HAP-1 (cell line): ENCODE measurements at places on chromosomes 11 and 22.

GRCh38 chr11:44241851-44242250, 68.1 kb downstream of the ALX4 start:
- DNase-seq = no peak

- DNase-seq = no peak
These were observed 246.5 kb downstream of the CADM1 start for GRCh38 chr11:115257678-115258077.

- no peak for DNase-seq
These were observed 41.6 kb upstream of the LINC01488 start for GRCh38 chr11:69439651-69440464.

GRCh38 chr11:23359297-23359696, 499.0 kb upstream of the CCDC179 start:
- peak; percentile 50 for DNase-seq

DNA sequence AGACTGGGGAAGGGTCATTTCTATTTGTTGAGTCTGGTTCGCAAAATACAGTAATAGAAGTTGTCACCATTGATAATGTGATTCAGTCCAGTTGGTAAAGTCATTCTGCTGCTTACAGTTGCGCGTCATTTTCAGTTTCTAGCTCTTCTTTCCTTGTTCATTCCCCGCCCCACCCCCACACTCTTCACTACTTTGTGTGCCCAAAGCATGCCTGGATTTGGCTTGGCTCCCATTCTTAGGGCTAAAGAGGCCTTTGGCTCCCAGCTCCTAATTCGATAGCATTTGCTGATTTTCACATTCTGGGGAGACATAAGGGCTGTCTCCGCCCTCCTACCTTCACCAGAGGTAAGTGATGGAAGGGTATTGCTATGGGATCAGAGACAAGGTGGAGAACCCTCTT, 43.0 kb downstream of the CECR2 start:
- no peak for DNase-seq

DNA sequence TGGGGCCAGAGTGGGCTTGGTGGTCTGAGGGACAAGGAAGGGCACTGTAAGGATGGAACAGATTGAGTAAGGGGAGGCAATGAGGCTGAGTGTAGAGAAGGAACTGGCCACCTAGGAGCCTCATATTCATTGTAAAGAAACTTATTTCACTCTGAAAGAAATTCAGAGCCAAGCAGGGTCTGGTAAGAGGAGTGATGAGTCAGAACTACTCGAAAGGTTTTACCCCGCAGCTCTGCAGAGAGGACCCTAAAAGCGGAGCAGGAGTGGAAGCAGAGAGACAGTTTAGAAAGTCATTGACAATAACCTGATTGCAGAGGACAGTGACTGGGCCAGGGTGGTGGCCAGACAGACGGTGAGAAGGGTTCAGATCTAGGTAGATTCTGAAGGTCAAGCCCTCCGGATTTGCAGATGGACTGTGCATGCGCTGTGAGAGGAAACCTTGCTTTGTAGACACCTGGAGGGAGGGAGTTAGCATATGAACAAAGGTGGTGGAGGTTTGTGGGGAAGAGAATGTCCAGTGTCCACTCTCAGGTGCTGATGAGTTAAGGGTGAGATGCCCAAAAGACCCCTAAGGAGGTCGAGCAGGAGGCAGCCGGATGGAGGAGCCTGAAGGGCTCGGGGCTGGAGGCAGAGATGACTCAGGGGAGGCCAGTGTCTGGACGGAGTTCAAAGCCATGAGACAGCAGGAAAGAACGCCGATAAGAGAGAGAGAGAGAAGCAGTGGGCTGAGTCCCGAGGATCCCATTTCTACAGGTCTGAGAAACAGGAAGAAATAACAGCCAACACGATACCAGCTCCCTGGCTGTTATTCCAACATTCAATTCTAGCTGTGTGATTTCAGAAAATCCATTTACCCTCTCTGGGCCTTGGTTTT, 546.0 kb downstream of the BRD1 start:
- no peak for DNase-seq

- DNase-seq = no peak
These were observed 179.8 kb downstream of the NAV2 start for GRCh38 chr11:19892387-19892786.

DNA sequence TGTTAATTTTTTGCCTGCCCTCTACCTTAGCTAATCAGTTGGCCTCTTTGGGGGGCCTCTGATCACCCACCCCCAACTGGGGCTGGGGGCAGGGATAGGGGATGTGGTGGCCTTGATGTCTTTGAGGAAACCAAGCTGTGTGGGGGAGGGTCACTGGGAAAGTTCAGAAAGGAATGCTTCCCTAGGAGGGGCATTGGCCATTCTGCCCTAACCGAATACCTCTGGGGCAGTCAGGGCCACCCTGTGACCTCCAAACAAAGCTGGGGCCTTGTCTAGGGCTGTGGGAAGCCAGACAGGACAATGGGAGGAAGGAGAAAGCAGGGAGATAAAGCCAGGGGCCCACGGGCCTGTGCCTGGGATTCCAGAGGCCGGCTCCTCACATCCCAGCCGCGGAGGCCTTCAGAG, 97.5 kb downstream of the TSPAN18 start:
- DNase-seq = no peak

GRCh38 chr11:9014826-9015225, 11.0 kb upstream of the NRIP3 start:
- no peak for DNase-seq

DNA sequence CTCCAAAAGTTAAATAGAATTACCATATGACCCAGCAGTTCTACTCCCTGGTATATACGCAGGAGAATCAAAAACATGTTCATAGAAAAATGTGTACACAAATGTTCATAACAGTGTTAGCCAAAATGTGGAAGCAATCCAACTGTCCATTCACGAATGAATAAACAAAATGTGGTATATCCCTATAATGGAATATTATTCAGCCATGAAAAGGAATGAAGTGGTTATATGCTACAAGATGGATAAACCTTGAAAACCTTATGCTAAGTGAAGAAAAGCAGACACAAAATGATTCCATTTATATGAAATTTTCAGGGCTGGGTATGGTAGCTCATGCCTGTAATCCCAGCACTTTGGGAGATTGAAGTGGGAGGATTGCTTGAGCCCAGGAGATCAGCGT, 16.1 kb downstream of the POLD4 start:
- DNase-seq = no peak

DNA sequence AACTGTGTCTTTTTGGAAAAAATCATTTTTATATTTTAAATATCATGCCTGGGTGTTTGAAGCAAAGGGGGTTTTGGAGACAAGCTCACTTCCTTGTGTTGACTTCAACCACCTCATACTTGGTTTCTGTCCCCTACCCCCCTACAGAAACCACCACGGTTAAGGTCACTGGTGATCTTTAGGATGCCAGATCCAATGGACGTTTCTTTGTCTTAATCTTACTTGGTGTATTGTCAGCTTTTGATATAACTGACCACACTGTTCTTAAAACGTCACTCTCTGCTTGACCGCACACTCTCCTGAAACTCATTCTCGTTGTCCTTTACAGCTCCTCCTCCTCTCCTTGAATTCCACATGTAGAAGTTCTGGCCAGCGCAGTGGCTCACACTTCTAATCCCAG, 34.8 kb upstream of the SWAP70 start:
- DNase-seq = no peak

DNA sequence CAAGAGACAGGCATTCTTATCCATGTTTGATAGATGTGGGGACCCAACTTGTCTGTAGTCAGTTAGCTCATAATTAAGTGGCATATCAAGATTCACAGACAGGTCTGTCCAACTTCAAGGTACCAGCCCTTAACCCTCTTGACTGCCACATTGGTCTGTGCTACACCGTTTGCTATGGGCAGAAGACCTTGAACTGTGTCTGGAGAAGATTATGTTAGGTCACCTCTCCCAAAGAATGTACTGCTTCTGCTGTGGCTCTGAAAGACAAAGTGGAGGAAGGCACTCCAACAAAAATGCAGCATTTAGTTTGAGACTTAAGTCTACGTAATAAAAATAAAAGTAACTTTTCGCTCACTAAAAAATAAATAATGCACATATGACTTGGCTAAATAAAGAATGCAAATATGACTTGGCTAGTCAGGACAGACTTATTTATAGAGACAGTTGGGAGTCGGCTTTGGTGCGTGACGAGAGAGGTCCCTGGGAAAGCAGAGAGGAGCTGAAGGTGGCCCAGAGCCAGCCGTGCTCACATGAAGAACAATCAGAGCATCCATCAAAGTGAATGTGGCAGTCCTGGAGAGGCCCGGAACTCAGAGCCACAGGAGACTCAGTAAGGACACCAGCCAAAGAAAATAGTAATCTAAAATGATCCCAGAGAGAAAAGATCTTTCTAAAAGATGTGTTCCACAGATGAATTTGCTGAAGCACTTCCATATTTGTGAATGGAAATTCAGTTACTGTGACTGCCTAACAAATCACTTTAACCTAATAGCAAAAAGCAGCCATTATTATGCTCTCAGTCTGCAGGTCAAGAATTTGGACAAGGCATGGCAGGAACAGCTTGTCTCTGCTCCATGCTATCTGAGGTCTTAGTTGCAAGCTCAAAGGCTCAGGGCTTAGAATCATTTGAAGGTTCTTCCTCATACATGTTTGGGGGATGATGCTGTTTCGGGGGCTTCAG, 35.0 kb downstream of the CWC15 start:
- no peak for DNase-seq

- no peak for DNase-seq
These were observed 281.6 kb downstream of the TBC1D22A start for GRCh38 chr22:47043835-47044721.

DNA sequence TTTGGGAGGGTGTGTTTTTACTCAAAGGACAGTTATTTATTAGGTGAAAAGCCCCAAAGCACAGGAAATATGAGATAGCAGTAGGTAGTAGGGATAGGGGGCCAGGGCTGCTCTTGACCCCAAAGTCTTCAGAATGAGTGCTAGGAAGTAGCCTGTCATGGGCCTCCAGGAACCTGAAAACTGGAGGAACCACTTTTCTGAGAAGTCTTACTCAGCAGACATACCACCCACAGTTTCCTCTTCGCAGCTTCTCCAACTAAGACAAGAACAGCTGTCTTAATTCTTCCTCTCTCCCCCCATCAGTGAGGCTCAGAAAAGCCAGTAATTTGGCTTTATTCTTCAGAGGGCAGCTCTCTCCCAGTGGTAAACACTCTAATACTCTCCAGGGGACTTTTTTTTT, 84.0 kb upstream of the CTSC start:
- DNase-seq = no peak

GRCh38 chr11:72410956-72411355, 23.4 kb downstream of the CLPB start:
- no peak for DNase-seq

GRCh38 chr22:20514658-20515406, 7.4 kb downstream of the MED15 start:
- no peak for DNase-seq

GRCh38 chr11:23995891-23996290, 501.0 kb upstream of the LUZP2 start:
- no peak for DNase-seq

GRCh38 chr11:35566181-35566580, 40.8 kb upstream of the PAMR1 start:
- no peak for DNase-seq

- DNase-seq = peak; percentile 93
These were observed 57.0 kb downstream of the LRRC74B start for GRCh38 chr22:21102659-21103267.

DNA sequence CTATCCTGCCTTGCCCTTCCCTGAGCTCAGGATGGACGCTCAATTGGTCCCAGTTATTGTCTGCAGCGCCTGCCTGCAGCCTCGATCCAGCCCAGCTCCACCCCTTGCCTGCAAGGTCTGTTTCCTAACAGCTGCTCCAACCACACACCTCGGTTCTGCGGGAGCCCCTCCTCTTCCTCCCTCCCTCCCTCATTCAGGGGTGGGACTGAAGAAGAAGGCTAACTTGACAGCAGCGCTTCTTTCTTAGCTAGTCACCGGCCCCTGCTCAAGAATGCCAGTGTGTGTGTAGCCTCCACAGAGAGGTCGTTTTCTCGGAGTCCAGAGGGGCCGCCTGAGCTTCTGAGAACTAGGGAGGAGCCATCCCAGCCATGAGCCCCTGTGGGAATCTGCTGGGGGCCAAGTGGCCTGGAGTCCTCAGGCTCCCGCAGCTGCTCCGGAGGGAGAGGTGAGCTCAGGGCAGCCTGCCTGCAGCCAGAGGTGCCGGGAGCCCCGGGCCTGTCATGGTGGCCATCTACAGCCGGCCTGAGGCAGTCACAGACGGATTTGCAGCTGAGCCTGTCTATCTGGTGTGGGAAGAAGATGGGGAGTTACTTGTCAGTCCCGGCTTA, 36.1 kb downstream of the LIMK2 start:
- peak; percentile 78 for DNase-seq

DNA sequence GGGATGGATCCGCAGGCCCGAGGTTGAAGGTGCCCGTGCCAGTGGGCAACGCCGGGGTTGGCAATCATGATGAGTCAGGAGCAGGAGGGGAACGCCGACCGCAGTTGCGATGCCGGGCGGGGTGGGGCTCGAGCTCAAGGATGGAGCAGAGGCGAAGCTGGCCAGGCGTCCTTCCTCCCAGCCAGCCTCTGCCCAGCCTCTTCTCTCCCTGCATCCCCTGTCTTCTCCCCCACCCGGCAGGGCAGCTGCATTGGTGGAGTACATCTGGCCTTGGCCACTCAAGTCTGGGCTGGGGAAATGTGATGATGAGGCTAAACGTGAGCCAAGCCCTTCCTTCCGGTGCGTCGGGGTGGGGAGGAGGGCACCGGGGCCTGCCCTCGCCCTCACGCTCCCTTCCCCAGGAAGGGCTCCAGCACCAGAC, 3.9 kb downstream of the IFITM10 start:
- DNase-seq = no peak

- no peak for DNase-seq
These were observed 100.7 kb downstream of the NAV2 start for GRCh38 chr11:19813158-19813879.

- DNase-seq = no peak
These were observed 99.5 kb downstream of the RDX start for GRCh38 chr11:110196884-110197420.

DNA sequence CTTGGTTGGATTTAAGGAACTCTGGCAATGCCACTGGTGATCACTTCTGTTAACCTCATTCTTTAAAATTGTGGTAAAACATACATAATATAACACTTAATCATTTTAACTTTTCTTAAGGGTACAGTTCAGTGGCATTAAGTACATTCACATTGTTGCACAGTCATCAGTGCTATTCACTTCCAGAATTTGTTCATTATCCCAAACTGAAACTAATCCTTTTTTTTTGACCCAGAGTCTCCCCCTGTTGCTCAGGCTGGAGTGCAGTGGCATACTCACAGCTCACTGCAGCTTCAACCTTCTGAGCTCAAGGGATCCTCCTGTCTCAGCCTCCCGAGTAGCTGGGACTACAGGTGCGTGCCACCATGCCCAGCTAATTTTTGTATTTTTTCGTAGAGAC, 10.6 kb downstream of the ELF5 start:
- DNase-seq = no peak

DNA sequence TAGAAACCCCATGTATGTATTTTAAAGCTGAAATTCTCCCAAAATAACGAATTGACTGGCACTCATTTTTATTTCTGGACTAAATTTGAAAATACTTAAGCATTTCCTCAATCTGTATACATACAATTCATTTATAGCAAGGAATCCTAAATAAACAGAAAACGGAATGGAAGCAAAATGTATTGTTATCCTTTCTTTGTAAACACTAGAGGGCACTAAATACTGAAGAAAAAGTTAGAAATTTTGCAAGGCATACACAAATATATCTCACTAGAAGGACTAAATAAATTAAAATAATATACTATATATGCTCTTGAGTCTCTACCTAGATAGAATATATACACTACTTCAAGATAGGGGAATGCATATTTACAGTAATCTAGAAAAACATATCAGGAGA, 23.1 kb upstream of the ANO5 start:
- DNase-seq = peak; percentile 47

- DNase-seq = no peak
These were observed 11.4 kb downstream of the PRR14L start for GRCh38 chr22:31738566-31738965.

GRCh38 chr22:24367841-24368240, 59.6 kb upstream of the ADORA2A start:
- no peak for DNase-seq
